ENCODE measurements at places on chromosomes 1 and 21. TPM values are rescaled to one million over a fixed set of nuclear protein-coding genes. Genes with fewer than 3 reads are reported as not detected.

DNA sequence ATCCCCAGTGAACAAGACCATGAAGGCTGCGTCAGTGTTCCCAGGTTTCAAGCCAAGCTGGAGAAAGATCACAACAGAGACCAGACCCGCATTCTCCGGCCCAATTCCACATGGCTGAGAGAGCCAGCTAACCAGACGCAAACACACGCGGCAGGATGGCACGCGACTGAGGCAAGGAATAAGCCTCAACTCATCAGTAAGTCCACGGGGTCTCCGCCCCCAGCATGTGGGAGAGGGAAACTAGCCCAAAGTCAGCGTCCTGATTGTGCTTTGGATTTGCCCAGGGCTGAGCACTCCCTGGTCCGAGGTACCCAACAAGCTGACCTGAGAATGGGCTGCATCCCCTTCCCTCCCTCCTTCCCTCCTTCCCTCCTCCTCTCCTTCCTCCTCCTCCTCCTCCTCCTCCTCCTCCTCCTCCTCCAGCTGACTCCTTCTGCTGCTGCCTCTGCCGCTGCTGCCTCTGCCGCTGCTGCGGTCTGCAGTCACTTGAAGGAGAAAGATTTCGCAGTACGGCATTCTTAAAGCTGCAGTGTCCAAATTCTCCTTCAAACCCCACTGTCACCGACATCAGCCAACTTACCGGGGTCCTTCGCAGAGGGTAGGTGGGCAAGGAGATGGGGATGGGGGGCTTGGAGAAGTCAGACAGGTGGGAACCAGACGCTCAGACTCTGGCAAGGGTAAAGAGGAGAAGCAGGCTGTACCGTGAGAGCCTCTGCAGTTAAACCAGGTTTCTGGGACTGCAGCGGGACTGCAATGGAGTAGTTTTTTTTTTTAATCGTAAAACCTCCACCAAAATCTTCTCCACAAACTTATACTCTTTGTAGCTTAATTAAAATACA is 33.0 kb upstream of the H6PD start:
- DNase-seq, result peak; percentile 66

GRCh38 chr21:42010507-42011495 is 641 bp upstream of the ZBTB21 start:
- no peak for DNase-seq

TMEM82 gene
- 0.11 TPM for total RNA-seq

GRCh38 chr1:32112806-32113375 is 5.0 kb downstream of the KPNA6 start:
- no peak for DNase-seq

DYNLT4 gene
- total RNA-seq, result 0.19 TPM

- DNase-seq, result no peak
Observed at GRCh38 chr1:20234788-20235535, 48.6 kb upstream of the PLA2G2C start.

NPPA gene
- not detected for total RNA-seq

MARK1 gene
- not detected for total RNA-seq

DNA sequence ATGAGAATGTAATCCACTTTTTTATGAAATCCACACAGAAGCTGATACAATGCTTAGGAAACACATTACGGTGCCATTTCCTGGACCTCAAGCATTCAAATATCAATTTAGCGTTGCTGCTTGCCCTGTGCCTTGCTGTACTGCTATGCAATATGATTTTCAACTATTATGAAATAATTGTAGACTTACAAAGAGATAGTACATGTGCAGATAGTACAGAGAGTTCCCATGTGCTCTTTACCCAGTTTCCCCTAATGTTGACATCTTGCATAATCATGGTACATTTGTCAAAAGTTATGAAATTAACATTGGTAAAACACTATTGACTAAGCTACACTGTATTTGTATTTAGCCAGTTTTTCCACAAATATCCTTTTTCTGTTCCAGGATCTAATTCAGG is 37.7 kb upstream of the PTBP2 start:
- DNase-seq, result no peak

PIGK gene
- 46.2 TPM for total RNA-seq

HSD11B1 gene
- not detected for total RNA-seq

Data from LHCN-M2 (cell line).